ENCODE measurements at places on chromosomes 11 and 22.

GRCh38 chr11:45285930-45286632 is at the start of gene SYT13:
TSS of gene SYT13 (minus strand) at chr11:45286341. CDS start at chr11:45286207, 134 bp downstream.
- no peak for DNase-seq

GRCh38 chr11:115578275-115578674 is 74.1 kb upstream of the CADM1 start:
- DNase-seq = no peak

DNA sequence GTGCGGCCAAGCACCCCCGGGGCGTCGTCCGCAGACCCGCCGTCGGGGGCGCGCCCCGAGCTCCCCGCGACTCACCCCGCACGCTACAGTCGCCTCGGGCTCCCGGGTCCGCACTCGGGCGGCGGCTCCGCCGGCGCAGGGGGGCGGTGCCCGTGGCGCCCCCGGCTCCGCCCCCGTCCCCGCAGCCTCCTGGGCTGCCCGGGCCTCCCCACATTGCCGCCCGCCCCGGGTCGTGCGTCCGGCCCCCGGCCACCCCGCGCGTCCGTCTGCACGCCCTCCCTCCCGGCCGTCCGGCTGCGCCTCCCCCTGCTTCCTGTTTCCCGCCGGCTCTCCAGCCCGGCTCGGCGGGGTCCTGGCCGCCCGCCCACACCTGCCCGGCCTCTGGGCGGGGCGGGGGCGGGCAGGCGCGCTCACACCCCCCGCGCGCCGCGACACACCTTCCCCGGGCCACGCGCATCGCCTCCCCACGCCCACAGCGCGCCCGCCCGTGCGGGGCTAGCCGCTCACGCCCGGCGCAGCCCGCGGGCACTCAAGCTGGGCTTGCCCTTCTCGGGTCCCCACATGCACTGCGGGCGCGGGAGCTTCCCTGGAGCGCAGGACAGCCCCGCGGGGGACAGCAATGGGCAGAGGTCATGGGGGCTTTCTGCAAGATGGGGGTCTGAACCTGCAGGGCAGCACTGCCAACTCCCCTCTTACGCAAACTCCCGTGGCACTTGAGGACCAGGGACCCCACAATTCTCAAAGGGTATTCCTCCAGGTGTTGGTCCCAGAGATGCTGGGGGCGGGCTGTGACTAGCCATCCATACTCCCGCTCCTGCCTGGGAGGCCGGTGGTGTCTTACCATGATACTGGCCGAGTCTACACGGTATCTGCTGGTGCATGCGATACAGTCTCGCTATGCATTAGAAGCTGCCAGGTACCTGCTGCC is at the start of gene CARD10:
Gene CARD10 (minus strand): TSS at position 148 of the 928 bp plus-strand sequence. CDS start 215 bp downstream, outside the sequence.
- no peak for DNase-seq

- DNase-seq = peak; percentile 53
These were observed at the start of gene MS4A4E for GRCh38 chr11:60242740-60243239. TSS of gene MS4A4E (minus strand) at chr11:60243137. CDS start at chr11:60230055, 13,082 bp downstream.

DNA sequence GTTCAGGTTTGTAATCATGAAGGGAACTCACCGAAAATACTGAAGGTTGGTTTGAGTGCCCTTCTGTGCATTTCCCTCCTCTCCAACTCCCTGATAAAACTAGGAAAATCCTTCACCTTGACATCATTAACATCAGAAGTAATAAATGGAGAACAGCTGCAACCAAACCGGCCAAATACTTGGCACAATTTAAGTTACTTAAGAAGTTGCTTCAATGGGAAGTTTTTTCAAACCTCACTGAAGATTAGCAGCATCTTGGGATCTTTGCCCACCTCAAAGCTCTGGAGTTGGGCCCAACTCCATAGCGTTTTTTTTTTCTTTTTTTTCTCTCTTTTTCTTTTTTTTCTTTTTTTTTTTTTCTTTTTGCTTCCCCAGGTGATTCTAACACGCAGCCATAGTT is 784.8 kb downstream of the KCNA4 start:
- DNase-seq = no peak

DNA sequence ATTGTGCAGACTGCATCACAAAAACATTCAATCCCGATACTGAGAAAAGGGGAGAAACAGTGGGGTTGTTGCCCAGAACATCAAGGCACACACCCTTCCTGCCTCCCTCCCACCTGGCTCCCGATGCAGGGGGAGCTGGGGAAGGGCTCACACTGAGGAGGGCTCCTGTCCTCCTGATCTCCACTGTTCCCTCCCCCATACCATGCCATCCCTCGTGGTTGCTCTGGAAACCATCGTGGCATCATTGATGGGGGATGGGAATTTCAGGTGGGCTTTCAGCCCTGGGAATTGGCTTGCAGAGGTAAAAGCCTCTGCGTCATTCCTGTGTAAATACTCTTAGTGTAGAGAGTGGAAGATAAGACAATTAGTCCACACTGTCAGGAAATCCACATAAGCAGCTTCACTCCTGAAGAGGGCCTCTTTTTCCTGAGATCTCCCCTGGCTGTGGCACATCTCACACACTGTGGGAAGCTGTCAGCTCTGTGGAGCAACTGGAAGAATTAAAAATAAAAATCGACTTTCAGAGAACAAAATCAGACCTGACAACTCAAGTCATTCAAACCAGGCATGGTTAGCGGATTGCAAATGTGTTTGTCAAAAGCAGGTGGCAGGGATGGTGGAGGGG is 176.0 kb downstream of the CHST1 start:
- DNase-seq = no peak

DNA sequence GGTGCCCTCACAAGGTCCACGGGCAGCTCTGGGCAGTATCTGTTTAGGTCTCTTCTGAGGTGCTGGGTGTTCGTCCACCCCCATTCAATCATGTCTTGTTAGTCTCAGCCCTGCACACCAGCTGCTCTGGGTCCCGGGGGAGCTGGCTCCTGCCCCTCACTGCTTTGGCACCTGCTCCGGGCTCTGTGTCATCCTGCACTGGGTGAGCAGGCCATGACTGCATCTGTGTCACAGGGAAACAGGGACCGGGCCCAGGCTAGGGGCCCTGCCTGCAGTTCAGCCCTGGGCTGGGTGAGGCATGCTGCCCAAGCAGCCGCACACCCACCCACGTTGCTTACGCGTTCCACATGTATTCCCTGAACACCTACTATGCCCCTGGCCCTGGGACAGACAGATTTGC is 43.9 kb downstream of the ELFN2 start:
- no peak for DNase-seq

GRCh38 chr22:44809456-44809855 is 57.1 kb downstream of the ARHGAP8 start:
- no peak for DNase-seq

- peak; percentile 19 for DNase-seq
These were observed 620 bp upstream of the ANO5 start for GRCh38 chr11:22192289-22192641.

GRCh38 chr11:61971248-61972111 is 4.0 kb upstream of the FTH1 start:
- DNase-seq = peak; percentile 99

DNA sequence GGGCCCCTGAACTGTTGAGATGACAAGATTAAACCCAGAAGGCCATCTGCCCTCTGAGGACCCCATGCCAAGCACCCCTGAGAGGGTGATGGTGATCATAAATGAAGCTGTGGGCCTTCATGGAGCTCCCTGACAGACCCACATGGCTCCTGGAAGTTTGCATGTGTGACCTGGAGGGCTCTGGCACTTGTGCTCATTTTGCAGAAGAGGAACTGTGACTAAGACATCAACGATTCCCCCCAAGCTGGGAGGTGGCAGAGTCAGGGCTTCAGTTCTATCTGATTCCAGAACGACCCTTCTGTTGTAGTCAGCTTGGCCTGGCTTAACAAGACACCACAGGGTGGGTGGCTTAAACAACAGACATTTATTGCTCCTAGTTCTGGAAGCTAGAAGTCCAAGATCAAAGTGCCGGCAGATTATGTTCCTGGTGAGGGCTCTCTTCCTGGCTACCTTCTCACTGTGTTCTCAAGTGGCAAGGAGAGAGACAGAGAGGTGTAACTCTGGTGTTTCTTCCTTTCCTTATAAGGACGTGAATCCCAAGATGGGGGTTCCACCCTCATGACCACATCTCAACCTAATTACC is 46.4 kb upstream of the CD82 start:
- DNase-seq = no peak

- DNase-seq = peak; percentile 24
These were observed 31.1 kb upstream of the CD44 start for GRCh38 chr11:35107861-35108260.

DNA sequence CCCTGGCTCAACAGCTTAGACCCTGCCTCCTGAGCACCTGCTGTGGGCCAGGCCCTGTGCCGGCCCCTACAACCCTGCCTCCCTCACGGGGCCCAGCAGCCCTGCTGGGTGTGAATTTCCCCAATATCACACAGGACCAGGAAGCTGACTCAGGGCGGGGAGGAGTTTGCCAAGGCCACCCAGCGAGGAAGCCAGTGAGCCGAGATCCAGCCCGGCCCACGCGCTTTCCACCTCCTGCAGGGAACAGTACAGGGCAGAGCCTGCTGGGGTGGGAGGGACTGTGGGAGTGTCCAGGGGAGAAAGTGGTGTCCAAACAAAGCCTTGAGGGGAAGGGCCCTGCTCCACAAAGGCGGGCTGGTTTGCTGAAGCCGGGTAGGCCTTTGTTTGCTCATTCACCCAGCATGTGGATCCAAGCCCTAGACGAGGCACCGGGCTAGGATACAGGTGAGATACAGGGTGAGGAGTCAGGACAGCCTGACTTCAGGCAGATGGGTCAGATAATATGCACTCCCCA is 26.8 kb downstream of the RPL3 start:
- DNase-seq = peak; percentile 96

- DNase-seq = peak; percentile 11
These were observed 9.5 kb upstream of the FEZ1 start for GRCh38 chr11:125505492-125506080.

- no peak for DNase-seq
These were observed 116.4 kb upstream of the B3GAT1 start for GRCh38 chr11:134528453-134528852.

GRCh38 chr22:49781289-49781782 is 46.3 kb downstream of the BRD1 start:
- no peak for DNase-seq

- peak; percentile 80 for DNase-seq
These were observed 1.9 kb downstream of the NEAT1 start for GRCh38 chr11:65424205-65425104.

DNA sequence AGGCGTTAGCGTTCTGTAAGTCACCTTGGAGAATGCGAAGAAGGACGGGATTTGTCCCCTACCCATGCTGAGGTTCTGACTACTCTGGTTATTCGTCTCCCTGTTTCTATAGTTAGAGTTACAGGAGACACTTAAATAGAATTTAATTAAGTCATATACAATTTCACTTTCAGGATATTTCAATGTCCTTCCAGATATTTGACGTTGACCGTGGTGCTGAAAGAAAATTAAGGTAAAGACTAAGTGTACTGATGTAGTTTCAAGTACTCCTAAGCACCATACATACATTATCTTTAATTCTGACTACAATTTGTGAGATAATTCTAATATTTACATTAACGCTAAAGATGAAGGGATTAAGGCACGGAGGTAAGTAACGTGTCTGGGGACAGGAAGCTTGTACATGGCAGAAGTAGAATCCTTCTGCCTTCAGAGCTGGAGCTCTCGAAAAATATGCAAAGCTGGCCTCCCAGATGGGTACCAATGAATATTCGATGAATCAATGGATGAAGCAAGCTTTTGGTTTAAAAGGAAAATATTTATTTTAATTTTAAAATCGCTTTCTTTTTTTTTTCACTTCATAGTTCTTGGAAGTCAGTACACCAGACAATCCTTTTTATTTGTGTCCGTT is 539 bp upstream of the SLC36A4 start:
- DNase-seq = no peak

DNA sequence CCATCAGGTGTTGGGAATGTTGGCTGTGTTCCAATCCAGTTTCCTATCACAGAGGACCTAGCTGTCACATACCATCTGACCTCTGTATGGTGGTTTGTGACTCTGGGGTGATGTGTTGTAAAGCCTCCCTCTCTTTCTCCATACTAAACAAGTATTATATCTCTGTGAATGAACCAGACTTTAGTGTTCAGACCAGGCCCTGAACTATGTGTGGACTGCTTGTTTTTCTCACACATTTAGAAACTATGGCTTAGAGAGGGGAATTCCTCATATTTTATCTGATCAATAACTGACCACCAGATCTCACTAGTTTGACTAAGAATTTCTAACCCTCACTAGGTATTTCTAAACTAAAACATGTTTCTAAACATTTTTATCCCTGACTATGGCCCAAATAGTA is 17.5 kb downstream of the NCR3LG1 start:
- no peak for DNase-seq

DNA sequence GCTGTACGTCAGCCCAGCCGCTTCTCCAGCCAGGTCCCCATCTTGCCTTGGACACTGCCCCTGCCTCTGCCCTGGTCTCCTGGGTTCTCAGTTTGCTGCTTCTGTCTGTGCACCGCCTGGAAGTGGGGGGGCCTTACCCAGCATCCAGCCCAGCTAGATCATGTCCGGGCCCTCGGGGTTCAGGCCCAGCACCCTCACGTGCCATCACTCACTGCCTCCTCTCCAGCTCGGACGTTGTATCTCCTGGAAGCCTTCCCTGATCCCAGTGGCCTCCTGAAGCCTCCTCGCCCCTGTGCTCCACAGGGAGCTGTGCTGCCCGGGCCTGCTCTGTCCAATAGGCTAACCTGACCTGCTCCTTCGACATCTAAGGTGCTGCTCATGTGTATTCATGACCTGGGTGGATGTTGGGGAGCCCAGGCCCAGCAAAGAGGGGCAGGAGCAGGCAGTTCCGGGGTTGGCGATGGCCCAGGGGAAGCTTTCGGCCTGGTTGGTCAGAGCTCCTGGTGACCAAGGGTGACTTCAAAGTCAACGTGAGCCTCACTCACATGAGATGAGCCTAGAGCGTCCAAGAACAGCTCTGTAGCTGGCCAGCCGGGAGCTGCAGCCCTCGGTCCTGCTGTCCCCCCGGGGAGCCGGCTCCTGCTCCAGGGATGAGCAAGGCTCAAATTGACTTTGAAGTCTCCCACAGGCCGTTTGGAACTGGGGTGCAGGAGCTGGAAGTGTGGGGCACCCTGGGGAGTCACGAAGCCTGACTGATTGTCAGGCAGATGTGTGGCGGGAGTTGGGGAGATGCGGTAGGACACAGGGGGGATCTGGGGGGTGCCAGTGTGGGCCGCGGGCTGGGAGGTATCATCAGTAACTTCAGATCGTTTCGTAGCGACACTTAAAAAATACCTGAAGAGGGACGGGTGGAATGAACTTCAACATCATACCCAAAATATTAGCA is 5.2 kb upstream of the ASCL2 start:
- no peak for DNase-seq

All from suppressor macrophage treated with lipopolysaccharide for 4 hours (primary cell).